EH (cell line): ENCODE measurements at places on chromosomes 1 and 21.

DNA sequence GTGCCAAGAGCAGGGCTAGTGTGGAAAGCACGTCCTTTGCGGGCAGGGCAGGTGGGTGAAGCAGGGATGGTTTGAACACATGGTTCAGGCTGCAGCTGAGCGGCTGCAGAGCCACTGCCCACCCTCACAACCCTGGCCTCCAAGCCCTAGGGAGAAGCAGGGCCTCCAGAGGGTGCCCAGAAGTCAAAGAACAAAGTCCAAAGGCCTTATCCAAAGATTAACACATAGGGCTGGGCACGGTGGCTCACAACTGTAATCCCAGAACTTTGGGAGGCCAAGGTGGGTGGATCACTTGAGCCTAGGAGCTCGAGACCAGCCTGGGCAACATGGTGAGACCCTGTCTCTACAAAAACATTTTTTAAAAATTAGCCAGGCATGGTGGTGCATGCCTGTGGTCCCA is 46.8 kb downstream of the CAPN8 start:
- no peak for DNase-seq

GRCh38 chr21:46077674-46078101 is 20.2 kb upstream of the COL6A2 start:
- DNase-seq: no peak

DNA sequence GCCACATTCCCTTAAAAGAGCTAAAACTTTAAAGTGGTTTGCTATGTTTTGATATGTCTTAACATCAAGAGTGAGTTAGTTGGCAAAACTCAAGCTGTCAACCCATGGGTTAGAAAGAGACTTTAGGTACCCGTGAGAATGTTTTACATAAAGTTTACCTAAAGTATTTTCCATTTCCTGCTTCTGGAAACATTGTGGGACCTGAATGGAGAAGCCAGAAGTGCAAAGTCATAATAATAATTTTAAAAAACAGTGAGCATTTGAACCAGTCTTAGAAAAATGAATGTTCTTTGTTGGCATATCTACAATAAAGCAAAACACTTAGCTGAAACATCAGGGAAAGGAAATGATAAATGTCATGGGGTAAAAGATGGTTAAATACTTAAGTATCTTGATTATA is 34.8 kb downstream of the LRRC8C start:
- no peak for DNase-seq

DNA sequence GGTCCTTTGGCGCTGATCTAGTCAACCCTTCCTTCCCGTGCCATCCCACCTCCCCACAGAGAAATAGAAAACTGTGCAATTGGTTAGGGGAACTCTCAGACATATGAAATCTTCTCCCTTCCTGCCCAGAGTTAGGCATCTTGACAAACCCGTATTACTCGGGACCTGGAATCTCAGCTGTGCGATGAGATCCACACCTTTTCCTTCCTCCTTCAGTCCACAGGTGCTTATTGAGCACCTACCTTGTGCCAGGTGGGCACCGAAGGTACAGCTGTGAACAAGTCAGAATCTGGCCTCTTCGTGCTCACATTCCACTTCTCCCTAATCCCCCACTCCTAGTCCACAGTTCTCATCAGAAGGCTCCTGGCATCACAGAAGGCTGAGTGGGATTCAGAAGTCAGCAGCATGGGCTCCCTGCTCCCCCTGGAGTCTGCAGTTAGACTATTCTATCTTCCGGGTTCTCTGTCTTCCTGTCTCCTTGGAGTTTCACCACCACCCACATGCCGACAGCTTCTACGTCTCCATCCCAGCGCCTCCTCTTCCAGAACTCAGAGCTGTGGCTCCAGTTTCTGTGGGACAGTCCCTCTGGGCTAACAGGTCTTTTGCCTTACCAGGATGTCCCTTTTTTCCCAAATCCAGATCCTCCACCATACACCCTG is 23.0 kb downstream of the KNCN start:
- DNase-seq: peak; percentile 60

DNA sequence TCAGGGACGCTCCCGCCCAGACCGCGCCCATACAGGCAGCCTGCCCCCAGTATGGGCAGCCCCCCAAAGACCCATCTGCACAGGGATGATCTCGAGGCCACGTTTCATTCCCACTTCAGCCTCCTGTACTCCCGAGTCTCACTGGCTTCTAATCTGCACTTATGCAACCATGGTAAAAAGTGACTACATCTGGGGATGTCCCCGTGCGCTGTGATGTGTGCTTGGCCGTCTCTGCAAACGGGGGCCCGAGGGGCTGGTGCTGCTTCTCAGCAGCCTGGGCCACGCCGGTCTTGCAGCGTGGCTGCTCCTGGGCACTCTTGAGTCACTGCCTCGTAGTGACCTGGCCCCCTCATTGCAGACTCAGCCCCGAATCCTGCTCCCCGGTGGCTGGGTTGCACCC is 17.4 kb upstream of the PLCH2 start:
- DNase-seq: no peak

DNA sequence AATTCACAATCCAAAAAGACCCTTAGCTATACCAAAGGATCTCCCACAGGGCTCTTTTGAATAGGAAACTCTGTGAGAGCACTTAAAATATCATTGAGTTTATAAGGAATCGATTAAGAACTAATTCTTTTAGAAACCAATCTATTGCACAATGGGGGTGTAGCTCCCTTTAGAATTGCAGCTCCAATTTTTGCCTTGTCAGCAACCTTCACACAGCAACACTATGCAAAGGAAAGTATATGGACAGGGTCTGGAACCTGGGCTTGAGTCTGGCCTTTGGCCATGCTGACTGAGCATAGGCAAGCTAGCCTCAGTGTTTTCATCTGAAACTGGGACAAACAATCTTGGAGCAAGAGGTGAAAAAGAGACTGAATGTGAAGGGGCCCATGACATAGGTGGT is 17.2 kb upstream of the FAM78B start:
- no peak for DNase-seq

- no peak for DNase-seq
These were observed 49.1 kb upstream of the CSF3R start for GRCh38 chr1:36531833-36532232.

DNA sequence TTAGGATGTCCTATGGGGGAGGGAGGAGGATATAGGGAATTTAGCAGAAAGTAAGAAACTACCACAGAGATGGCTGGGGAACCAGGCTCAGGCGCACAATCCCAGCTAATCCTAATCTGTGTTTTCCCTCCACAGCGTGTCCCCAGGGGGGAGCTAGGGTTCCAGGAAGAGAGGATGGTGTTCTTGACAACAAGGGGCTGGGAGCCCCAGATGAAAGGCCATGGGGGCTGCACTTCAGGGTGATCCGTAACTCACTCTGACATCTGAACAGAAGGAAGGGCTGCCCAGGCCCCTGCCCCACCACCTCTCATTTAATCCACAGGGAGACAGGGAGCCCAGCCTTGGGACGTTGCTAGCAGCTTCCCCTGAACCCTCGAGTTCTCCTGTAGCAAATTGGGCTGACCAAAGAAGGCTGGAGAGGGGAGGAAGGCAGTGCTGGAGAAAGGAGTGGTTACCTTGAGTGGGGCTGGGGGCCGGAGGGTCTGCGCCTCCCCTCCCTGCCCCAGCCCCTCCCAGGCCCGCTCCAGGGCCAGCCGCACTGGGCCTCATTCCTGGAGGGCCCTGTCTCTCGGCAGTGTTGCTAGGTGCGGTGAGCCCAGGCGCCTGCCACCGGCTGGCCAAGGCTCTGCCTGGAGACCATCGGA is 131.7 kb downstream of the TMEM53 start:
- DNase-seq: no peak

- no peak for DNase-seq
These were observed 2.1 kb upstream of the KRTAP12-1 start for GRCh38 chr21:44684077-44684476.

DNA sequence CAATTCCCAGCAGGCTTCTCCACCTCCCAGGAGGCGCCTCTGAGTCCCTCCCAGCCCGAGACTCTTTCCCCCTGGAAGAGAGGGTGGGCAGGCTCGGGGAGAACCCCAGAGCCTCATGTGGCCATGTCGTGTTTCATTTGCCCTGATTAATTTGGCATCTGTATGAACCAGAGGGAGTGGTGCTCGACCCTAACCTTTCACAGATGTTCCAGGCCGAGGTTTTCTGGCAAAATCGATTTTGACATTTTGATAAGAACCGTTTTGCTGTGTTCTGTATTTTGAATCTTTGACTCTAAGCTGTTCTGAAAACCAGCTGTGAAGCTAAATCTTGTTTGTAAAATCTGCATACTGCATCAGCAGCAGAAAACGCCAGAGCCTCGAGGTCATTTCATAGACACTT is 367.4 kb downstream of the CAMTA1 start:
- DNase-seq: no peak

DNA sequence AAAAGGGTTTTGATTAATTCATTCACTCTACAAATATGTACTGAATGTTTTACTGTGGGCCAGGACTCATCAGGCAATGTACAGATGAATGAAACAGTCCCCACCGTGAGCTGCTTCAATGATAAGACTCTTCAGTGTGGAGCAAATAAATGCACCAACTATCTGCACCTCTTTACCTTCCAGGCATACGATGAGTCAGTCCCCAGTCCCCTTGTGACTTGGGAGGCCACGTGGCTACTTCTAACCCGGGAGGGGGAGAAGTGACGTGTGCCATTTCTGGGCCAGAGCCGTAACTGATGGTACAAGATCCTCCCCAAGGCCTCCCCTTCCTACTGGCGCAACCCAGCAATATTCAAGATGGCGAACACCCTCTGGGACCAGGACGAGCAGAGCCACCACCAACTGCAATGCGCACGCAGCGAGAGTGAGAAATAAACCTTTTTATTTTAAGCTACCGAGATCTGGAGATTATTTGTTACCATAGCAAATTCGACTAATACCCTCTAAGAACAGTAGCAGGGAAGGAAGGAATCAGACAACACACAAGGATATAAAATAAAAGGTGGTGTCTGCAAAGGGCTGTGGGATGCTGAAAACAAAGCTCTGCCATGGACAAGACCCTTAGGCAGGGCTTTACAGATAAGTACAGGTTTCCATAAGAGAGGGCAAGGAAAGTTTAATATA is 74.5 kb downstream of the NPHP4 start:
- DNase-seq: no peak

DNA sequence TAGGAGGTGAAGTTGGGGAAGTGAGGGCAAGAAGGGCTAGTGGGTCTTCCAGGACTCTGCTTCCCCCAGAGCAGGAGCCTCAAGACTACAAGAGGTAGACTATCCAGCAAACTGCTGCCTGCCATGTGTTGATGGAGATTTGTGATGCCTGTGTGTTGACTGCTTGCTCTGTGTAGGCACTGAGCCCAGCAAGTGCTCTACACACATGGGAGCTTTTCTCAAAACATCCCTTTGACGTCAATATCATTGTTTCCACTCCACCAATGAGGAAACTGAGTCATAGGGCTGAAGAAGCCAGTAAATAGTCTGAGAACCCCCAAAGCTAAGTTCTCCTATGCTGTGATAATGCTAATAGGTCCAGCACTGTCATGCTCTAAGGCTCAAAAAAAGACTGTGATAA is 207.2 kb upstream of the NFIA start:
- DNase-seq: no peak

DNA sequence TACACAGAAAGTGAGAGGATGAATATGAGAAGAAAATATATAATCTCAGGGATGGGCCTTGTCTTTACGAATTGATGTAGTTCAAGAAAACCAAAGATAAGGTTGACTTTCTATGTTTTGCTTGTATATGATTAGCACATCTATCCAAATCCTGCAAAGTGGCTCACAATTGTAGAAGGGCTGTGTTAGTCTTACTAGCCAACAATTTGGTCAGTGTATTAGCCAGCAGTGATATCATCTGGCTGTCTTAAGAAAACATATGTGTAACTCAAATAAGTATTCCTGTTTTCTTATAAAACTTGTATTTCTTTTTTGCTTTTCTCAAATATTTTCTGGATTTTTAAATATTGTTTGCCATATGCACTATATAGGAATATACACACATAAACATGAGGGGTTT is 5.5 kb downstream of the SDCCAG8 start:
- no peak for DNase-seq

- no peak for DNase-seq
These were observed 105.4 kb upstream of the GORAB start for GRCh38 chr1:170426596-170426995.

GRCh38 chr1:172515927-172516326 is 17.0 kb upstream of the SUCO start:
- no peak for DNase-seq

GRCh38 chr1:22639286-22639685 is 2.9 kb downstream of the C1QA start:
- peak; percentile 60 for DNase-seq

DNA sequence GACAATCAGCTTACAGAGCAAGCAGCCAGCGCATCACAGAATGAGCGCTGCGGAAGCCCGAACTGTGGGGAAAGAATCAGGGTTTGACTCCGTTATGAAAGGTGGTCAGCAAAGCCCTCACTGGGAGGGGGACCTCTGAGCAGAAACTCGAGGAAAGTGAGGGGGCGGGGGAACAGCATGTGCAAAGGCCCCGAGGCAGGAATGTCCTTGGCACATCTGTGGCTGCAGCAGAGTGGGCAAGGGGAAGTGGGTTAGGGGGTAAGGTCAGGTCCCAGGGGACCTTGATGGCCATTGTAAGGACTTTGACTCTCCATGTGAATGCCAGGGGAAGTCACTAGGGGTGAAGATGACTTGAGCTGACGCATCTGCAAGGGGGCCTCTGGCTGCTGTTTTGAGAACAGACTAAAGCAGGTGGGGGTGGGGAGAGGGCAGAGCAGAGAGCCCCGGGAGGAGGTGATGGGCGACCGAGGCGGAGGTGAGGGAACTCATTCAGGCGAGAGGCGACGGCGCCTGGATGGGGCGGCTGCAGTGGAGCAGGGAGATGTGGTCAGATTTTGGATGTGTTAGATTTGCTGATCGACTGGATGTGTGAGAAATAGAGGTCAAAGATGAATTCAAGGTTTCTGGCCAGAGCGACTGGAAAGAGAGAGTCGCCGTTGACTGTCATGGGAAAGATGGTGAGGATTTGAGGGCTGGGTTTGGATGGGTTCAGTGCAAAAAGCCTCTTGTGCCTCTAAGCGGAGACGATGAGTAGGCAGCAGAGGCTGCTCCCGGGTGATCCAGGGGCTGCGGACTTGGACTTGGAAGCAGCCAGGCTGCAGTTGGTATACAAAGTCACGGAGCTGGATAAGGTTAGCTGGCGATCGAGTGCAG is 108.0 kb upstream of the ZBTB40 start:
- no peak for DNase-seq
